Natural killer cell treated with Interleukin-12 subunit alpha and Interleukin-12 subunit beta and Interleukin-15 and Interleukin-18, amount 100 ng/mL, for 72 hours (primary cell): ENCODE measurements at places on chromosomes 2 and 18.

GRCh38 chr18:46324087-46324955 lies 220.1 kb downstream of the HAUS1 start:
- DNase-seq = no peak

DNA sequence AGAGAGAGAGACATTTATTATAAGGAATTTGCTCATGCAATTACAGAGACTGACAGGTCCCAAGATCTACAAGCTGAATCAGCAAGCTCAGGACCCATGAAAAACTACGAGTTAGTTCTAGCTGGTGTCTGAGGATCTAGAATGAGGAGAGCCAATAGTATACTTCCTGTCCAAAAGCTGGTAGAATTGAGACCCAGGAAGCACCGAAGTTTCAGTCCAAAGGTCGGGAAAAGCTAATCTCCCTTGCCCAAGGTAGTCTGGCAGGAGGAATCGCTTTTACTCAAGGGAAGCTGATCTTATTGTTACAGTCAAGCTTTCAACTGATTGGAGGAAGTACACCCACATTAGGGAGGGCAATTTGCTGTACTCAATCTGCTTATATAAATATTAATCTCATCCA lies 389.6 kb downstream of the ADCYAP1 start:
- DNase-seq = no peak

DNA sequence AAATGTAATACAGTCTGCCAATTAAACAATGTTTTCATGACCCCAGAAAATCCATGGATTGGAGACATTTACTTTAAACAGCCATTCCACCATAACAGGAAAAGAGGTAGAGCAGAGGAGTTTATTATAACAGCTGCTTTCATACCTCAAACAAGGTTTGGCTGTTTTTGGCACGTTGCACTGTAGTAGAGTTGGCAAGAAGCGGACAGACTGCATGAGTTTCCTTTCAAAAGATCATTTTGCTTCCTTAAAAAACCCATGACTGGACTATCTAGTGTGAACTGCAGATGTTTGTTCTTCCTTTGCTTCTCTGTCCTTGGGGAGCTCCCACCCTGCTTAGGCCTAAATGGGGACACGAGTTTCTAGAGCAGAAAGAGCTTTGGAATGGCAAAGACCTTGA lies 108.5 kb upstream of the THOC1 start:
- DNase-seq = no peak

- no peak for DNase-seq
These were observed 49.7 kb upstream of the RAPH1 start for GRCh38 chr2:203584784-203585183.

DNA sequence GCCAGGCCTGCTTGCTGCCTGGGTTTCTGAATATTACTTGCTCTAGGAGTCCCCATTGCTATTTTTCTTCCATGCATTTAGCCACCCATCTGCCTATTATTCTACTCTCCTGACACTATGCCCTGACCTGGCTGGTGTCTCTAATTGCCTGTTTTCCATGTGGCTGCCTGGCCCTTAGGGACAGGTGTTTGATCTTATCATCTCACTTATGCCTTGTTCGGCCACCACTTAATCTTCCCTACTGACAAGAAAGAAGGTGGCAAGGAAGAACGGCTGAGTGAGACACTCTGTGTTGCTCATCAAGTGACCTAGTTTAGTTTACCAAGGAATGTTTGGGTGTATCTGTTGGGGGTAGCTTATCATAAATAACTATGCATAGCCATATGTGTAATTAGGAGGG lies 50.4 kb upstream of the RAPH1 start:
- no peak for DNase-seq

DNA sequence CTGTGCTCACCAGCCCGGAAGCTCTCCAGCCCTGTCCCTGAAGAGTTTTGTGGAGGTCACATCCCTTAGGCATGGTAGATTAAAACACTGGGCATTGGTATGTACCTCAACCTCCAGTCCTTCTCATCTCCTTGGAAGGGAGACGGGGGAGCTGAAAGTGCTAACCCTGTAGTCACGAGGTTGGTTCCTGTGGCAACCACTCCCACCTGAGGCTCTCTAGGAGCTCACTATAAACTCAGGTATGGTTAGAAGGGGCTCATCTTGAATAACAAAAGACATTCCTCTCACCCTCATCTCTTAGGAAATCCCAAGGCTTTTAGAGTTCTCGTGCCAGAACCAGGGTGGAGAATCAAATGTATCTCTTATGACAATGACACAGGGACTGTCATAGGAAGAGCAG lies 43.0 kb upstream of the MGAT4A start:
- no peak for DNase-seq

GRCh38 chr2:219421323-219421722 lies 3.1 kb downstream of the DES start:
- no peak for DNase-seq

- no peak for DNase-seq
These were observed 122.2 kb downstream of the QPCT start for GRCh38 chr2:37466533-37467222.

- DNase-seq = no peak
These were observed 3.6 kb downstream of the SCRN3 start for GRCh38 chr2:174399171-174399570.

GRCh38 chr2:181978351-181979150 lies 7.1 kb upstream of the PPP1R1C start:
- DNase-seq = no peak

DNA sequence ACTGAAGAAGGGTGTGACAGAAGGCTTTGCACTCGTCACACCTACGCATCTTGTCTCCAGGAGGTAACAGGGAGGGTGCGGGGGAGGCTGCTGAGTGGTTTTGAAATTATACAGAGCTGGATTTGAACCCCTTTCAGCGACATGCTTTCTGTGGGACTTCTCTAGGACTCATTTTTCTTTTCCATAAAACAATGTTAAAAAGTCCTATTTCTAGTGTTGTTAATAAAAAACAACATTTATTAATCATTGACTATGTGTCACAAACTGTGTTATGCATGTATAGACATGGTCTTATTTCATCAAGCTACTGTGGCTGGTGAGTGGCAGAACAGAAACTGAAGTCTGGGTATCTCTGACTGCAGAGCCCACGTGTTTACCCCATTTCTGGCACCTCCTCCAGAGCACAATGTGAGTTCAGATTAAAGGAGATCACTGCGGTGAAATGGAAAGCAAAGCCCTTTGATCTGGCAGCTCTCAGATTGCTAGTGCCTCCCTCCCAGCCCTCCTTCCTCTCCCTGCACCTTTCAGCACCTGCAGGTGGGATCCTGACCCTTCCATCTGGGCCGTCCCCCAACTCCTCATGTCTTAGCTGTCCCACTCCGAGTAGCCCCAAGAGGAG lies 315.5 kb upstream of the MYT1L start:
- peak; percentile 28 for DNase-seq

GRCh38 chr18:74137920-74138538 lies 9.6 kb downstream of the FBXO15 start:
- no peak for DNase-seq

GRCh38 chr2:216110620-216111019 lies 1.5 kb downstream of the XRCC5 start:
- no peak for DNase-seq

DNA sequence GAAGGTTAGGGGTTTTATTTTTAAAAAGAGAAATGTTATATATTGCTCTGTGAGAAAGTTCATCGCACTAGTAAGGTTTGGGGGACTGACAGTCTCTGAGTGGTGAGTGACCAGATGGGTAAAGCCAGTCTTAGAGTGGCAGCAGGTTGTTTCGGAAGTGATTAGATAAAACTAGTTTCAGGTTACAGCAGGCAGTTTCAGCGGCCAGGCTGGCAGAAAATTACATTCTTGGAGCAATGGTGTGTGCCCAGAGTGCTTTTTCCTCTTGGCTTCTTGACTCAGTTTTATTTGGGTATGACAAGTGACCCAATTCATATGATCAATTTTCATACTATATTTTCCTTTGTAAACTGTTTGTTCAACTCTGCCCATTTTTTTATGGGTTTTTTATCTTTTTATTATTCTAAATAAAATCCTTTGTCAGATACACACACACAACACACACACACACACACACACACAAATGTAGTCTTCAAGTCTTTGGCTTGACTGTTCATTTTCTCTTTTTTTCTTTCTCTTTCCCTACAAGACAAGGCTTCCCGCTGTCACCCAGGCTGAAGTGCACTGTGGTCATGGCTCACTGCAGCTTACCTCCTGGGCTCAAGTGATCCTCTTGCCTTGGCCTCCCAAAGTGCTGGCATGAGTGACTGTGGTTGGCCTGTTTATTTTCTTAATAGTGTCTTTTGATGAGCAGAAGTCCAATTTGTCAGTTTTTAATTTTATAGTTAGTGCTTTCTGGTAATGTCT lies 30.9 kb downstream of the RALBP1 start:
- no peak for DNase-seq

GRCh38 chr2:128412181-128412871 lies 93.7 kb upstream of the HS6ST1 start:
- DNase-seq = no peak

- no peak for DNase-seq
These were observed 147.9 kb upstream of the CBLN2 start for GRCh38 chr18:72692086-72692485.

DNA sequence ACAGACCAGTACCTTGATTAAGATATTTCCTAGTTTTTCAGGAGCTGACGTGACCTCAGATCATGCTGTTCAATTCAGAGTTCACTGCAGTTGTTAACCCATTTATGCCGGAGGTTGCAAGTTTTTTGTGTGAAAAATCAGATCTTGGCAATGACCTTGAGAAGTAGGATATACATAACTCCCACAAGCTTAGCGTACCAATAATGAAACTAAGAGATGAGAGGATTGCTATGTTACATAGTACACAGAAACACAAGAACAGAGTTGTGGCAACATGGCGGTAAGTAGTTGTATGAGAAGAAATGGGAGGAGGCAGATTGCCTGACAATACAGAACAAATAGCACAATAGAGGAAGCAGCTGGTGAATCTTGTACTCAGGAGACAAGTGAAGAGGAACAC lies 39.1 kb downstream of the PPIG start:
- no peak for DNase-seq

DNA sequence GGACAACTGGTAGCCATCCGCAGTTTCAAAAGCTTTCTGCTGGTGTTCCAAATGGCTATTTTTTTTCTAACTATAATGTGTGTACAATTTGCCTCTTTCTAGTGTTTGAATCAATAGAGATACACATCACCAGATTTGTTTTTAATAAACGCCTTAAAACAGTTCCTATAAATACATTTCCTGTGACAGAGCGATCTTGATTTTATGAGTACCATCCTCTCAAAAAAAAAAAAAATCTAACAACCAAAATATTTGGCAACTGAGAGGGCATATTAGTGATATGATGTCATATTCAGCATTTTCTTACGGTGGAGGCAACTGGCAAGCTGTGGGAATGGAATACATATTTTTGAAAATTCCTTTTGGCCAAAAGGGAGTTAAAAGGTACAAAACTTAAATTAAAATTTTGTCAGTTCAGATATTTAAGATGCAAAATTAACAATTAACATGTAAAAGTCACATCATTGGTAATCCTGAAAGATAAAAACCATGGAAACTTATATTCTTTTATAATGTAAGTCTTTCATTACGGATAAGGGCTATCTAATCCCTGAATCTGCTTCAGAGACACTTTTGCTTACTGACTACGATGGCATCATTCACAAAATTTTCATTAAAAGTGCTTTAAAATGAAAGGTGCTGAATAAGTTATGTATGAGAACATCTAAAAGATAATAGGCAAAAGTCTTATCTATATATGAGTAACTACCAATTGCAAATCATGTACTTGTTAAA lies 268.4 kb downstream of the TCF4 start:
- no peak for DNase-seq

DNA sequence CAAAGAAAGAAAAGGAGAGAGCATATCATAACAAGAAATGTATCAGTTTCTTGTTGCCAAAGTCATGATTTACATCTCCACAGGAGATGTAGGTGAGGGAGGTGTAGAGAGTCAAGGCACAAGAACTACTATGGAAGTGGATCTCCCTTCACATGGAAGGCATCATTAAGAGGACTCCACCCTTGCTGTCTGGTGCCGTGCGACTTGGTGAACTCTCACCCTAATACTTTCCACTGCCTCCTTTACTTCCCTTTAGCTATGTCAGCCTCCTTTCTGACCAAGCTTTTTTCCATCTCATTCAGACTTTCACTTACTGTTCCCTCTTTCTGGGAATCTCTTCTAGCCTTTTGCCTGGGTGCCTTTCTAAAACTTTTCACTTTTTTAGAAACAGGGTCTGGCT lies 490.0 kb downstream of the THSD7B start:
- DNase-seq = no peak

- DNase-seq = no peak
These were observed 84.2 kb downstream of the TGFA start for GRCh38 chr2:70469435-70469834.

DNA sequence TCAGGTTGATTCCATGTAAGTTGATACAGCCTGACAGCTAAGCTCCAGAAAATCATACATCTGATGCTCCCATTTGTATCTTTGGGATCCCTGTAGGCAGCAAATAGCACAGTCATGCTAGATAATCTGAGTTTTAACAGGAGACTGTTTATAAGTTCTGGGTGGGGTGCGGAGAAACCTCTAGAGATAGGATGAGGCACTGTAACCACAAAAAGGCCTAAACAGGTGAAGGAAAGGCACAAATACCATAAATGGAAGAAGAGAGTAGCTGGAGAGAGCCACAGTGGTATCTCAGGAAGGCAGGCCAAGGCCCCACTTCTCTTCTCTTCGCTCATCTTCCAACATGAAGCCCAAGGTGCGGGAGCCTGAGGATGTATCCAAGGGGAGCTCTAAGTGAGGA lies 18.1 kb upstream of the B4GALT6 start:
- no peak for DNase-seq

GRCh38 chr2:182980115-182980514 lies 58.1 kb downstream of the NCKAP1 start:
- no peak for DNase-seq

- DNase-seq = no peak
These were observed 803.2 kb upstream of the POU3F3 start for GRCh38 chr2:104050656-104051242.
